ENCODE measurements at places on chromosomes 6 and 20. TPM values are rescaled to one million over a fixed set of nuclear protein-coding genes. Genes with fewer than 3 reads are reported as not detected.

SFT2D1 gene
- 47.1 TPM for total RNA-seq

ACSS1 gene
- total RNA-seq: 0.86 TPM

FHL5 gene
- not detected for total RNA-seq

TEAD3 gene
- 7.3 TPM for total RNA-seq

NRN1 gene
- total RNA-seq: 38.3 TPM

ADGRF4 gene
- 2.7 TPM for total RNA-seq

PSMB1 gene
- total RNA-seq: 973 TPM

DNA sequence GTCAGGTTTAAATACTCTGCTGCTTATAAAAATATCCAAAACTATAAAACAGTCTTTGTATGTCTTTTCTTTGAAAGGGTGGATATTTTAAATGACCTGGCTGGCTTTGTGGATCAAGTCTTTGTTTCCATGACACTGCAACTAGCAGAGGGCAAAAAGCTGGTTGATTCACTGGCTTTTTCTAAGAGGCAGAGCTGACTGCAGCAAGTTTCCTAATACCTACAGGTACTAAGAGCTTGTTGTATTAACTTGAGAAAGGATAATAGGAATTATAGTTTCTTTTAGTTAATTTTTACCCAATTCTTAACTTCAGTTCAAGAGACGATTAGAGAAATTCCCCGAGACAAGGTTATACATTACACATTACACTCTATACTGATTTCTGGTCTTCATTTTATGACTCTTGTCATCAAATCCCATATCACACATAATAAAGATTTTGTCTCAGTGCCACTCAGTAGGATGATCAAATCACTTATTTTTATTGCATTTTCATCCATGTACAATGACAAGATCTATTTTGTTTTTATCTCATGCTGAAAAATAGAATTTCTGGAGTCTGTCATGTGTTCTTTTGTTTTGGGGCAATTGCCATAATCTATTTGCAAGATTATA, 120.1 kb upstream of the RIMS1 start:
- DNase-seq: no peak

- DNase-seq: no peak
Measured at GRCh38 chr6:166257911-166258318, 50.3 kb downstream of the PRR18 start.
